Fibroblast of skin of abdomen (primary cell): ENCODE measurements at places on chromosomes 2 and 18.

- DNase-seq: no peak
Measured at GRCh38 chr18:51519571-51519970, 322.1 kb upstream of the MEX3C start.

GRCh38 chr2:74653589-74653984 is 460 bp upstream of the SEMA4F start:
- DNase-seq: no peak

DNA sequence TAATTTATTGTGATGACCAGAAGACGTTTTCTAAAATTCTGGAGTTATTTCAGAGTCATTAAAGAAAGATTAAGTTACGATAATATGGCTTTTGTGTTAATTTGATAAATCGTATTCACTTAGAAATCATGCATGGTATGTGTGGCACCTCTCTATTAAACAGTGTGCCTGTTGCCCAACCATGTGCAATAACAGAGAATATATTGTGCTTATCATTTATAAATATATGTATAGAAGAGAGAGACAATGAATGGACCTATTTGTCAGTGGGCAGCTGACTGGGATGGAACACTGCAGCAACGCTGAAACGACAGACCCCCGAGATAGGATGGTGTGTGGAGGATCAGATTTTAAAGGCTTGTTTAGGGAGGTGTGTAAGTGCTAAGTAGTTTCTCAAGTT is 172.9 kb downstream of the FMNL2 start:
- no peak for DNase-seq

DNA sequence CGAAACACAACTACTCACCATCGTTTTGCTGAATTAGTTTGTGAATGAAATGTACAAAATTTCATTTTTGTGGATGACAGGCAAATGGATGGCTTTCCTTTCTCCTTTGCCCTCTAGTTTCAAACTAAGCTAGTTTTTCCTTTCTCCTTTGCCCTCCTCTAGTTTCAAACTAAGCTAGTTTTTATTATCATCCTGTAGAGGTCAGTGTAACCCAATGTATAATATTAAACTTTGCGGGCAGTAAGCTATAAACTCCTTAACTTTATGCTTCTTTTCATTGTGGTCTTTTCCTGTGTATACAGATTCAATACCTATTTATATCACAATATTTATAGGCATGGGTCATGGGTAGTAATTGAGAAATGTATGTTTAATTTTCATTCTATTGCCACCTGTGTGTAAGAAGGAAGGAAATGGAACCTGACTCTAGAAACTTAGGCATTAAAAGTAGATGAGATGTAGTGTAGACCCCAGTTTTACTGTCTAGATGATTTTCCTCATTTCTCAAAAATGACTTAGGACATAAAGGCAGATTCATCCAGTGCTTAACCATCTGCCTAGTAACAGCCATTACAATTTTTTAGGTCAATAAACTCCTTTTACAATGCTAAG is 58.1 kb downstream of the MAP3K19 start:
- DNase-seq: peak; percentile 21

DNA sequence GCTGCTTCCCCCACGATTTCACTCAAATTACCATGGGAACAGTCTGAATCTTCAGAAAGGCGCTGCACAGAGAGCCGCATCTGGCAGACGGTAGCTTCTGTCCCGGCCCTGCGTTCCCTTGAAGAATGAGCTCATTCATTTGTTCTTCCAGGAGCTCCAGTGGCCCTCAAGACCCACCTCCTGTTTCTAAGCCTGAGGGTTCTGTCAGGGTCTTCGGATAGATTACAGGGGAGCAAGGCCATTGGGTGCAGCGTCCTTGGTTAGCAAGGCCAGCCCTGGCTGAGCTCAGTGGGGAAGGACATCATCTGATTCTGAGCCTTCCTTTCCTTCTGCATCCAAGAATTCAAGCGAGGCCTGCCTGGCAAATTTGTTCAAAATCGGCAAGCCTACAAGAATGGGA is 111.9 kb downstream of the PDCL3 start:
- DNase-seq: no peak

DNA sequence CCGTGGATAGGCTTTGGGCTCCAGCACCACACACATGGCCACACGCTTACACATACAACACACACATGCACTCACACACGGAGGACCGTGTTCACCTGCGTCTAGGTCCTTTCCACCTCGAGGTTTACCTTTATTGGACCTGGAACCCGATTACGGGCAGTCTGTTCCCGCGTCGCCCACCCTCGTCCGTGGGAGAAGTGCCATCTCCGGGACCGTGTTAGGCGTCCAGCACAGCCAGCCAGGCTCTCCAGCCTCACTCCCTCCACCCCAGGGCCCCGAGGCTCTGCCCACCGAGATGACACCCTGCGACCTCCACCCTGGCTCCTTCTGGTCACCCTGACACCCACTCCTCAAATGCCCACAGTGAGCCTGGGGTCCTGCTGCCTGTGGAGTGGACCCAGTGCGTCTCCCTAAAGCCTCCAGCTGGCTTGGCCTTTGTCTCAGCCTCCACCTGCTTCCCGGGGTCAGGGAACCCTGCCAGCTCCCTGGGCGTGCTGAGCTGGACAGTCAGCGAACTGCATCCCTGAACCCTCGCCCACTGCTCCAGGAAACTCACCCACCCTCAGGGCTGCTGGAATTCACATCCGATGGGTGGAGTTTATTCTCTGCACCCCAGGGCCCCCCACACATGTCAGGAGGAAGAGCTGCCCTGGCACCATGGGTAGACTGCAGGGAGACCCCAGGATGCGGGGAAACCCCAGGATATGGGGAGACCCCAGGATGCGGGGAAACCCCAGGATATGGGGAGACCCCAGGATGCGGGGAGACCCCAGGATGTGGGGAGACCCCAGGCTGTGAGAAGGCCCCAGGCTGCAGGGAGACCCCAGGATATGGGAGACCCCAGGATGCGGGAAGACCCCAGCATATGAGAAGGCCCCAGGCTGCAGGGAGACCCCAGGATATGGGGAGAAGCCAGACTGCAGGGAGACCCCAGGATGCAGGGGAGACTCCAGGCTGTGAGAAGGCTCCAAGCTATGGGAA is 33.0 kb downstream of the ADI1 start:
- DNase-seq: no peak

DNA sequence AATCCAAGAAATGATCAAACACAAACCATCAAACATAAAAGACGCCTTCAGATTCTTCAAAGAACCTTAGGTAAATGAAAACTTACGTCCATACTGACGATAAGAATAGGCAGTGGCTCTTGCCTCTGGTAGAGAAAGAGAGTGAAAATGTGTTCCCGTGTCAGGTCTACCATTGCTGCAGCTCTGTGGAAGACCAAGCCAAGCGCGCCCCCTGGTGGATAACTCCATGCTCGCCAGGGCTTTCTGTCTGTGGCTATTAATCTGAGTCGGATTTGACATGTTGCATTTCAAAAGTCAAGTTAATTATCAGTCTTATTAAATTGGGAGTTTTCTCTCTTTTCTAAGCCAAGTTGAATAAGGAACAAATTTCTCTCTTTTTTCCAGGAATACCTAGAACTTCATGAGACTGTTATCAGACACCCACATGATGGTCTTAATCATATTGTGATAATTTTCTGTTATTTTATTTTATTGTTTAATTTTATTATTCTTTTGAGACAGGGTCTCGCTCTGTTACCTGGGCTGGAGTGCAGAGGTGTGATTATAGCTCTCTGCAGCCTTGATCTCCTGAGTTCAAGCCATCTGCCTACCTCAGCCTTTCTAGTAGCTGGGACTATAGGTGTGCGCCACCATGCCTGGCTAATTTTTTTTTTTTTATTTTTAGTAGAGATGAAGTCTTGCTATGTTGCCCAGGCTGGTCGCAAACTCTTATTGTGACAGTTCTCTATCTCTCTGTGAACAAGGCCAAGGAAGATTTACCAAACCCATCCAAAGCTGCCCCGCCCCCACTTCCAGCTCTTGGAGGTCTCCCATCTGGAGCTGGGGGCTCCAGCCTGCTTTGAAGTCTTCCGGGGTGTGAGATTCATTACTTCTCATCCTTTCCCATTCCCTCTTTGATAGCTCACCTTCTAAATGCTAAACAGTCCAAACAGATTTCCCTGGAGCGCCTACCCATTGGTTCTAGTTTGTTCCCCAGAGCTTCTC is 15.8 kb upstream of the ZAP70 start:
- peak; percentile 71 for DNase-seq

GRCh38 chr2:26317377-26318105 is 28.4 kb upstream of the SELENOI start:
- DNase-seq: no peak

DNA sequence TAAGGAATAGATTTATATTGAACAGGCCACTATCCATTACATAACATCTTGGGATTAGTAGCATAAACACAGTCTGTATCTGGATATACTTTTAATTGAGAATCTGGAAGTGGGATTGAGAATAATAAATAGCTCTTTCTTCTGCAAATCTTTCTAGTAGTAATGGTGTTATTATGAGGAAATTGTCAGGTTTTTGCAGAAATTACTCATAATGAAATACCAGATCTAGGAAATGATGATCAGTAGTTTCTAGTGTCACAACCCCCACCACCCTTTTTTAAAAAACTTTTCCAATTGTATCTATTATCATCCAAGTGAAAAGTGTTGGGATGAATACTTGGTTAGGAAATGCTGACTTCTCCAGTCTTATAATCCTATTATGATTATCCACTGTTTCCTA is 18.7 kb downstream of the NBEAL1 start:
- no peak for DNase-seq

- DNase-seq: no peak
Measured at GRCh38 chr2:133314795-133315194, 253.5 kb downstream of the NCKAP5 start.

DNA sequence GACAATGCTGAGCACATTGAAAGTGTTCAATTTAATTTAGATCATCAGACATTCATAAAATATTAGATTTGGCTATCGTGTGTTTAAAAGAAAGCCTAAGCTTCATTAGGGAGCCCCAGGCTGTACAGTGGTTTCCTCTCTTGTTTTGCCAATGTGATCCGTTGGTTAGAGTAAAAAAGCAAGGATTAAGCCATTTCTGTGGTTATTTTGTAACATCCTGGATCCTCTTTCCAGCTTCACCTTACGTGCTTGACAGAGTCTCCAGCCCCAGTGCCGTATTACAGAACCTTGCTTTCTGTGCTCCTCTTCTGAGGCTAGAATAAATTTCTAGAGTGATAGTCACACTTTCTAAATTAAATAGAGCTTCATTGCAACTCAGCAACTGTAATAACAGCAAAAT is 289.3 kb upstream of the LINC00305 start:
- no peak for DNase-seq

GRCh38 chr2:233684640-233685039 is 2.9 kb downstream of the UGT1A7 start:
- DNase-seq: no peak

DNA sequence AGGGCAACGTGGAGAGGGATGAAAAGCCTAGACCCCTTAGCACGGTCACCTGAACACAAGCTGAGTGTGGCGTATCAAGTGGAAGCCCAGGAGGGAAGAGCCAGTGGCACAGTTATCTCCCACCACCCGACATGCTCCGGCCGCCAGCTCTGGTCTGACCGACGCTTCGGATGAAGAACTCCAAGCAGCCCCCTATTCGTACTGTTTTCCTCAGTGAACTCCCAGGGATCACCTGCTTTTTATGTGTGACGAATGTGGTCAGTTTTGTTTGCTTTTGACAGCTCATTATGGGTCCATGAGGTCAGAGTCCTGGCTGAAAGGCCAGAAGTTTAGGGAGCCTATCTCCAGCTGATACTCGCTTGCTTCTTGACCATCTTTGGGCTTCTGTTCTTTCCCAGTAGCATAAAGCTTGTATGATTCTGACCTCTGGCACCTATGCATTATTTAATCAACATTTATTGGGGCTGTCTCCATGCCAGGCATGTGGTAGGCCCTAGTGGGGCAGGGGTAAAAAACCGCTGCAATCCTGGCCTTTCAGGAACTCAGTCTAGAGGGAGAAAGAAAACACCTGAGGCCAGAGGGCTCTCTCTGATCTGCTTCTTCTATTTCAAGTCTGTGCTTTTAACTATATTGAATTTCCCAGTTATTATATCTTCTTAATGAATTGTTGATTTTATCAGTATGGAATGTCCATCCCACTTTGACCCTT is 33.0 kb upstream of the MRPL33 start:
- no peak for DNase-seq

DNA sequence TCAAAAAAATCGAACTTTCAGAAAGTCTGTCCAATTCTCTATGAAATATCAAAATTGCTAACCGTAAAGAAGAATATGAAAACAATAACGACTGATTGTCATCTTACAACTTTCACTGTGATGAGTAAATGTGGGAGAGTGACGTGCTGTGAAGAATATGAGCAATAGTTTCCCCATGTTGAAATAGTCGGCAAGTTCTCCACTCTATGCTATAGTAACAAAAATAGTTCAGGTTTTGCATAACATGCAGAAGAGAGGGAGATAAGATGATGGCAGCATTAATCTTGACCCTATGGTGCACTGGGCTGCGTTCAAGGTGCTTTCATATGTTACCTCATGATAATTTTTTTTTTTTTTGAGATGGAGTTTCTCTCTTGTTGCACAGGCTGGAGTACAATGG is 196.8 kb upstream of the CYRIA start:
- DNase-seq: no peak

DNA sequence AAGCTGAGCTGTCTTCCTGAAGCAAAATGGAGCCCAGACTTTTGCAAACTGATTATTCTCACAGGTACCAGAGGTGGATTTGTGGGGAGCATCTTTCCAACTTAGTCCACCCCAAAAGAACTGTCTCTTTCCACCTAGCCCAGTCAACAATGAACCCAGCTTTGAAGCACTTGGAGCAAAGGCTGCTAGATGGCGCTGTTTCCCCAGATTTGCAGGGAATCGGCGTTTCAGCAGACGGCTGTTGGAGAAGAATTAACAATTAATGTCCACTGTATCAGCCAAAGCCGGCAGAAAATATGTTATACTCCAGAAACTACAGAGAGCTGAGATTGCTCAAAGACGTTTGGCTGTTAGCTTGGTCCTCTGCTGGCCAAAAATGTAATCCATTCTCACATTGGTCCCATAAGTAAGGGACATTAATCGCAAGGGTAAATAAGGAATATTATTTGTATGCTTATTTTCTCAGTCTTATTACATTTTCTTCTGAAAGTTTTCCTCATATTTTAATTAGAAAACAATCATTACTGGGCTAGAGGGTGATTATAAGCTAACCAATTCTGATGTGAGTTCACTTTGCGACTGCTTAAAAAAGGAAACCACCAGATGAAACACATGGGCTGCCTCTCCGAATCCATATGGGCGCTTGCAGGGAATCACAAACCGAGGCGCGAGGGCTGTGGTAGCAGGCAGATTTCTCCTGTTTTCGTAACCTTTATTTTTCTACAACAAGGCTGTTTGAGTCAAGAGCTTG is 423.8 kb upstream of the MEX3C start:
- DNase-seq: peak; percentile 53

GRCh38 chr2:45699032-45699658 is 47.7 kb downstream of the PRKCE start:
- peak; percentile 78 for DNase-seq

GRCh38 chr2:58649756-58650155 is 408.6 kb upstream of the FANCL start:
- DNase-seq: no peak

DNA sequence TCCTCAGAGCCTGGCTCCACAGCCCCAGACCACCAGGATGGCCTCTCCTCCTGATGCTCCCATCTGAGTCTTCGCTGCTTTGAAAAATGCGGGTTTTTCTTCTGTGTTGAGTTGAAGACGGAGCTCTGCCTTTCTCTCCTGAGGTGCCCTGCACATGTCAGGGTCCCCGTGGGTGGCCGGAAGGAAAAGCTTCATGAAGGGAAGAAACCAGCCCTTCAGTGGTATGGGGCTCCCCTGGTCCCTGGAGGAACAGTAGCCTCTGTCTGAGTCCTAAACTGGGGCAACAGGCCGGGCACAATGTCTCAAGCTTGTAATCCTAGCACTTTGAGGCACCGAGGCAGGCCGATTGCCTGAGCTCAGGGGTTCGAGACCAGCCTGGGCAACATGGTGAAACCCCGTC is 54.7 kb upstream of the CAB39 start:
- no peak for DNase-seq

- DNase-seq: no peak
Measured at GRCh38 chr2:14815201-14815600, 182.7 kb downstream of the LRATD1 start.
